Thoracic aorta (tissue), 2 donors: ENCODE measurements at places on chromosomes 2 and 18. TPM values are rescaled to one million over a fixed set of nuclear protein-coding genes. Genes with fewer than 3 reads are reported as not detected.

Gene FBXO48
- total RNA-seq: 0.41 TPM

Gene ZSWIM2
- not detected for total RNA-seq

DNA sequence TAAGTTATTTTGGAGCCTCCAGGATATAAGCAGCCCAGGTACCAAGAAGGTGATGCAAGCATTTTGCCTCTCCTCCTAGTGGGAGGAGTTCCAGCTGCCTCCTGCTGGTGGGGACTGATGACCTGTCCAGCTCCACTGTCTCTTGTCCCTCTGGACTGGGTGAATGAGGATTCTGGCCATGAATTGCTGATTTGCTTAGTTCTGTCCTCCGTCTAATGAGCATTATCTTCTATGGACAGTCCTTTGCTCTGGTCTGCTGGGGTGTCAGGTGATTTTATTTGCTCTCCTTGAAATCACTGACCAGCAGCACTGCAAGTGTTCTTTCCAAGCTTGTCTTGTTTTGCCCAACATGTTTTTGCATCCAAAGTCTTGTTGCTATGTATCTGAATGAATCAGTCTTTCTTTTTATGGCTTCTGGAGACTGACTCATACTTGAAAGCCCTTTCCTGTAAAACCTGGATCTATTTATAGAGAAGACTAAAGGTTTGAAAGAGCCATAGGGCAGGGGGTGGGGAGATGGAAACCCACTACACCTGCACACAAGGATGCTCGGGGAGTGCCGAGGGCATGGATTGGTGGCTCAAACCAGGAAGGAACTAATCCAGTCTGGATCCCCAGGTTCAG is 40.5 kb upstream of the EFHD1 start:
- no peaks in the 10 kb centered on the region for H3K27me3 ChIP-seq
- H3K36me3 ChIP-seq: no peaks in the 10 kb centered on the region
- H3K4me1 ChIP-seq: peaks cover 33% of the 10 kb centered on the region
- DNase-seq: no peak

- no peaks in the 10 kb centered on the region for H3K27me3 ChIP-seq
- no peaks in the 10 kb centered on the region for H3K36me3 ChIP-seq
- H3K4me1 ChIP-seq: no peaks in the 10 kb centered on the region
- peak overlapping the region; percentile 70 for H3K27ac ChIP-seq
- H3K4me3 ChIP-seq: no peak overlapping the region
- DNase-seq: no peak
These were observed 494.4 kb downstream of the SOX11 start for GRCh38 chr2:6186332-6187151.

DNA sequence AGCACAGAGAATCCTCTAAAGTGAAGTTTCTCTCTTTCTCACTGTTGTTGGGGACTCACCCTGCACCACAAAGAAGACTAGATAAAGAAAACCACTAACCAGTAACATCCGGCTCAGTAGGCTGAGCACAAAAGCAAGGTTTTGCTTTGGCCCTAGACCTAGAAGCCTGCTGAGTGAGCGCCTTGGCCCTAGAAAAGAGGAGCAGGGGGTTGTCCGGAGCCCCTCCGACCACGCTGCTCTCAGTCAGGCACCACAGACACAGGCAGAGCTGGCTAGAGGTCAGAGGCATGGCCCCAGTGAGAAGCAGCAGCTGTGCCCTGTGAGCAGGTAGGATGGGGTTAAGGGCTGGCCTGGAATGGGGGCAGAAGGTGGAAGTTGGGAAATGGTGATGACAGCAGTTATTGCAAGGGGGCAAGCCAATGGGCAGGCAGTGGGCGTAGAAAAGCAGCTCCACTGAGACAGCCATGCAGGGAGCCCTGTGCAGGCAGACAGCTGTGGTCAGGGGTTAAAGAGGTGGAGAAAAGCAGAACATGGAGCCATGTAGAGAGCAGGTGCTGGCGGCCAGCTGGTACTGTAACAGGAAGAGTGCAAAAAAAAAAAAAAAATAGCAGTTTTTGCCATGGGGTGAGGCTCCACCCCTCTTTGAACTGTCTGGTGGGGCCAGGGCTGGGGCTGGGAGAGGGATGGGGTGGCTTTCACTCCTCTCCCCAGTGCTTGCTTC is 36.9 kb upstream of the SLC14A1 start:
- no peak overlapping the region for H3K27ac ChIP-seq
- H3K4me3 ChIP-seq: no peak overlapping the region
- no peaks in the 10 kb centered on the region for H3K4me1 ChIP-seq
- H3K36me3 ChIP-seq: no peaks in the 10 kb centered on the region

- DNase-seq: no peak
- no peaks in the 10 kb centered on the region for H3K27me3 ChIP-seq
- no peak overlapping the region for H3K4me3 ChIP-seq
- H3K4me1 ChIP-seq: no peaks in the 10 kb centered on the region
These were observed 724.2 kb upstream of the REG3G start for GRCh38 chr2:78301166-78301789.
